ENCODE measurements at places on chromosomes 12 and 14.

- no peak for DNase-seq
Measured at GRCh38 chr12:6699259-6699988, 1.2 kb downstream of the PIANP start.

DNA sequence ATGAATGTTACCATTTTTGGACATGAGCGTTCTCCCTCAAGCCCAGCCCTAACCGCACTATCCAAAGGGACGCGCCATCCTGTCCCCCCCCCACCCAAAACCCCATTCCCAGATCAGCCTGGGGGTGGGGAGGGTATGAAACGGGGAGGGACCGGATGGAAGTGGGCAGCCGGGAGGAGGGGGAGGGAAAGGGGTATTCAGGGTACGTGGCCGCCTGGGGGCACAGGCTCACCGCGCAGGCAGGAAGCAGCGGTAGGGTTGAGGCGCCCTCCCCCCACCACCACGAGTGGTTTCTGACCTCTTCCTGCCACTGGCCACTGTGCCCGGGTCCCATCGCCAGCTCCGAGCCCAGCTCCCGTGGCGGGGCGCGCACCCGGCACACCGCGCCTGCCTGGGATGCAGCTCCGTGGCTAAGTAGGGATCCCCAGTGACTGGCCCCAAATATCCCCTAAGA, 1.4 kb downstream of the ACTN1 start:
- peak; percentile 43 for DNase-seq

DNA sequence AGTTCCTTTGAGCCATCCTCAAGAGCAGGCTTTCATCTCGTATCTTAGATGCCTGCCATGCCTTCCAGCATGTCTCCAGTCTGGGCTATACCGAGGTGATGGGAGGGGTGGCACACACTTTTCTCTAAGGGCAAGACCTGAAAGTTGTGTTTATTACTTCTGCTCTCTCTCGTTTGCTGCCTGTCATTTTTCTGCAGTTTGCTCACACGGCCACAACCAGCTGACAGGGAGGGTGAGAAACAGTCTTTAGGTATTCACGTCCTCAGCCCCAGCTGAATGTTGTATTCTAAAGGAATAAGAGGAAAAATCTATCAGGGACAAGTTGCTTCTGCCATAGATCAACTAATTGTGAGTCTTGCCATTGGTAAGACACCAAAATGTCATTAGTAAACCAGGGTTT, 88.0 kb downstream of the TMTC2 start:
- DNase-seq = no peak

DNA sequence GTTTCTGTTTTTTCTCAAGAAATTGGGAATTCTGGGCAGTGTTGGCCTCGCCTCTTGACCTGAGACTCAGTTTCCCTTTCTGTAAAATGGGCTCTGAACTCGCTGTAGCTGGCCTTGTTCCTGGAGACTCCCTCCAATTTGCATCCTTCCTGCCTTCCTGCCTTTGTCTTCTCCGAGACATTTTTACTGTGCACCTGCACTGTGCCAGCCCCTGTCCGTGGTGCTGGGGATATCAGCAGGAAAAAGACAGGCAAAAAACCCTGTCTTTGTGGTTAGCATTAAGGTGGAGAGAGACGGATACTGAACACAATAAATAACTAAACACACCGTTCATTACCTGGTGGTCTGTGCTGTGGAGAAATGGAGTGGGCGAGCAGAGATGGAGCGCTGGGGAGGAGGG, 129.8 kb downstream of the AACS start:
- no peak for DNase-seq

DNA sequence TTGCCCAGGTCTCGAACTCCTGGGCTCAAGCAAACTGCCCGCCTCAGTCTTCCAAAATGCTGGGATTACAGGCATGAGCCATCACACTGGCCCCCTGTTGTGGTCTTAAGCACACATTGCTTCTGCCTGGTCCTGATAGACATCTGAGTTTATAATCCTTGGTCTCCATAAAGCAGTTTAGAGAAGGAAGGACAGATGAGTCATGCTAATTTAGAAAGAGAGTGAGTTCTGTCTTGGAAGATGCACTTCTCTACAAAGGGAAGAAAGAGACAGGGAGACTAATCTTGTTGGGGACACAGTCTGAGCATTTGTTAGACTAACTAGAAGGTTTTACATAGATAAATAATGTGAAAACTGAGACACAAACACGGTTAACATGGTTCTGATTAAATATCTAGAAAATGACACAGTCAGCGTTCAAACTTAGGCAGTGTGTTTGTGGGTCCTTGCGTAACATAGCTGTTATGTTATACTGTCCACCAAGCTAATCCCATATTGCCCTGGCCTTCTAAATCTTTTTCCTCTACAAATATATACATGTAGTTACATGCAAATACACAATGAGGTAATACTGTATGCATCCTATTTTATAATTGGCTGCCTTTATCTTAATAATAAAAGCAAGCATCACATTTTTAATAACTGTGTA, 31.0 kb downstream of the SAMD4A start:
- DNase-seq = no peak

GRCh38 chr14:44961151-44961553, 595 bp downstream of the KLHL28 start:
- peak; percentile 37 for DNase-seq

DNA sequence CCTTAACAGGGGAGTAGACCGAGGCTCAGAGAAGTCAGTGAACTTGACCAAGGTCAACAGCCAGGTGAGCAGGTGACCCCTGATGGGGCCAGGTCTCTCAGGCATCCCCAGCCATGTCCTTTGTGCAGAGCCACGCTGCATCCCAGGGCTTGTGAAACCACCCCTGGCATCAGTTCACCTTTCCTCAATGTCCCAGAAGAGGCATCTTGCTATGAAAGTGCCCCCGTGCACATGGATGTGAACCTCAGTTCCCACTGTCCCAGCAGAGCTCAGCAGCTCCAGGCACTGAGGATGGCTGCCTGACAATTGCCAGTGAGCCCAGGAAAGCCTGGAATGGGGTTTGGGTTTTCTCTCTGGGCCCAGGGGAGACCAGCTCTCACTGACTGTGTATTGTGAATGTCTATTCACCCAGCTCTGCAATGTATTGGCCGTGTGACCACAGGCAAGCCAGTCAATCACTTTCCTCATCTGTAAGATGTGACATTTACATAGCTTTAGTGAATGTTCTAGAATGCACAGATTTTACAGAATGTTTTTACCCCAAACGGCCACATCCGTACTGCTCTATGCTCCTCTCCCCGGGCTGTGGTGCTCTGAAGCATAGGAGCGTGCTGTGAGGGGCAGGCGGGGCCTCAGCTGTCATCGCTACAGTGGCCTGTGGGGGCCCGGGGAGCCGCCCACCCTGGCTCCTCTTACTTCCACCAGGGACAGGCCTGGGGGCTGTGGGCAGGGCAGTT, 4.9 kb downstream of the CACNA2D4 start:
- DNase-seq = no peak

DNA sequence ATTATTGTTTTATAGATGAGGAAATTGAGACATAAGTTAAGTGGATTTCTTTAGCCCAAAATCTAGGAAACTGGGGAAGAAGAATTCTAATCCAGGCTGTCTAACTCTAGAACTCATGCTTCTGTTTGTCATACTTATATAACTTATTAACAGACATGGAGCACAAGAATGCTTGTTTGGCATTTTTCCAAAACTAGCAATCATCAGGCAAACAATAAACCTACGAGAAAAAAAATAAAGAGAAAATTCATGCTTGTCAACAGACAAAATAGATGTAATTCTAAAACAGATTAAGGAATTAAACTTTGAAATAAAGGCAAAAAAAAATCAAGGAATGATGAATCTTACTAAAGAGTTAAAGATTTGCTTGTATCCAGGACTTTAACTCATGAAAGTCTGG, 103.1 kb downstream of the METTL25 start:
- no peak for DNase-seq

- DNase-seq = no peak
Measured at GRCh38 chr12:57126561-57126960, 1.7 kb upstream of the LRP1 start.

DNA sequence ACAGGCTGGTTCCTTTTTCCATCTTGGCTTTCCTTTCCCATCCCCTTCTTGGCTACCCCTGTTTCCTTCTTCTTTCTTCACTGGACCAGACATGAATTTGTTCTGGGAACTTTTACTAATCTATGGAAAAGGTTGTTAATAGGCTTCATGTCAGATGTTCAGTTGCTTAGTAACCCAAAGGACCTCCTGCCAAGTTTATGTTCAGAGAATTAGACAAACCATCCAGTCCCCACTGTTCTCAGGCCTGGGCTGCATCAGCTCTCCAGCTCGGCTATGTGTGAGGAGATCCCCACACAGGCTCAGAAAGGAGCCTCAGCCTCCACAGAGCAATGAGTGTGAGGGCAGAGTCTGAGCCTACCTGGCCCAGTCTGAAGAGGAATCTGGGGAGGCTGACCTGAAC, 78.0 kb downstream of the AKAP6 start:
- DNase-seq = no peak

- no peak for DNase-seq
Measured at GRCh38 chr14:98913967-98914650, 357.9 kb downstream of the BCL11B start.

- DNase-seq = no peak
Measured at GRCh38 chr14:33943096-33943883, 7.6 kb downstream of the EGLN3 start.

DNA sequence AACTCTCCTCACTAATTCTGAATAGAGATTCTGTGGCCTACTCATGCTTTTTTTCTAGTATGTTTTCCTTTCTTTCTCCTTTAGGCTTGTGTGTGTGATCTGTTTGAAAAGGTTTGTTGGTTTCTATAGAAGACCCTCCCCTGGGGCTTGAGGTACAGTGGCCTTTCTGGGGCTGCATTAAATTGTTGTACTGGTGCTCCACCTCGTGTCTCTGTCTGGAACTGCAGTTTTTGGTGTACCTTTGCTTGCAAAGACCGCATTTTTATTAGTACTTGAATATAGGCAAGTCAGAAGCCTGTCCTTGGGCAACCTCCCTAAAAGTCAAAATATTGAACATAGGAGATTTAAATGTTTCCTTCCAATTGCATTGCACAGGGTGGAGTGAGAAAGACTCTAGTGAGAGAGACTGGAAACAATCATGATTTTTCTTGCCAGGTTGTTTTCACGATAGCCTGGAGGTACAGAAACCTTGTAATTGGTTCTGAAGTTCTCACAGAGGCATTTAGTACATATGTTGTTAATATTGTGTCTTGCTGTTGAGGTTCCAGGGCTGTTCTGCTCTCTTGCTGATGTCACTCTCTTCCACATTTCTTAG, 39.0 kb downstream of the SLCO1B1 start:
- no peak for DNase-seq

GRCh38 chr12:122336015-122336946, 70.0 kb upstream of the VPS33A start:
- DNase-seq = peak; percentile 33

DNA sequence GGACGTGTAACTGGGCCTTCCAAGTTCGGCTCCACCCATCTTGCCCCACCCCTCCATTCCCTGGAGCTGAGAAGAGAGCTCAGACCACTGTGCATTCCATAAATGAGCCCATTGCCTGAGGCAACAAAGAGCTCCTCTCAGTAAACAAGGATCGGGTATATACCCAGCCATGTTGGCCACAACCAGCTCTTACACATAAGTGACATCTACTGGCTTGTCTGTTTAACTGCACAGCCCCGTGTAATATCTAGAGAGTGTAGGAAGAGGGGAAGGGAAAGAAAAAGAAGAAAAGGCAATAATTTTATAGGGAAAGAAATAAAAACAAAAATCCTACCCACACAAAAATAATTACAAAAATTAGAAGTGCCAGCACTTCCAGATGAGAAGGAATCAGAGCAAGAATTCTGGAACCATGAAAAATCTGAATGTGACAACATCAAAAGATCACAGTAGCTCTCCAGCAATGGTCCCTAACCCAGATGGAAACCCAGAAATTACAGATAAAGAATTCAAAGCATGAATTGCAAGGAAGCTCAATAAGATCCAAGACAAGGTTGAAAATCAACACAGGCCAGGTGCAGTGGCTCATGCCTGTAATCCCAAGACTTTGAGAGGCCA, 308.1 kb downstream of the RPAP3 start:
- no peak for DNase-seq

All from activated CD4-positive, alpha-beta T cell treated with anti-CD3 and anti-CD28 coated beads for 24 hours (primary cell).